ENCODE measurements at places on chromosomes 12 and 14.
A peak's percentile ranks its signal among the peaks of the same experiment; 100 is the strongest.

- no peak for DNase-seq
These were observed 7.4 kb upstream of the OR6J1 start for GRCh38 chr14:22651586-22651985.

DNA sequence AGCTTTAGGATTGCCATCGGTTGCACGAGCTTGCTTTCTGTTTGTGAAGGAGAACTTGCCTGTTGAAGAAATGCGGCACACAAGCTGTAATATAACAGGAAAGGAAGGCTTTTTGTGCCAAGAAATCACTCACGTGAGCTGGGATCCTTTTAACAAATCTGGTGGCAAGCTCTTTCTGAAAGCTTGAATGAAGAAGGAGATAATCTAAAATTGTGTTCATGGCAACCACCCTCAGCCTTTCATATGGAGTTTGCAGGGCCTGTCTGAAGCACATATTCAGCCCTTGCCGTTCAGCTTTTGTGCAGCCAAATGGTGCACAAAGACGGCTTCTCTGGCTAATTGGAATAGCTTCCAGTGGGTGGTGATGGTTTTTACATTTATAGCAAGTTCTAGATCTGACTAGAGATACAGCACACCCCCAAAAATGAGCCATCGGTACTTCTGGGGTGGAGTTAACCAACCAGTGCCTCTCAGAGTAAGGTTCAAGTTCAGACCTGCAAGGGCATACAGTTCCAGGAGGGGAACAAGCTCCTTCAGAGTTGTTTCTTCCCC lies 107.4 kb downstream of the AEBP2 start:
- DNase-seq = peak; percentile 42

DNA sequence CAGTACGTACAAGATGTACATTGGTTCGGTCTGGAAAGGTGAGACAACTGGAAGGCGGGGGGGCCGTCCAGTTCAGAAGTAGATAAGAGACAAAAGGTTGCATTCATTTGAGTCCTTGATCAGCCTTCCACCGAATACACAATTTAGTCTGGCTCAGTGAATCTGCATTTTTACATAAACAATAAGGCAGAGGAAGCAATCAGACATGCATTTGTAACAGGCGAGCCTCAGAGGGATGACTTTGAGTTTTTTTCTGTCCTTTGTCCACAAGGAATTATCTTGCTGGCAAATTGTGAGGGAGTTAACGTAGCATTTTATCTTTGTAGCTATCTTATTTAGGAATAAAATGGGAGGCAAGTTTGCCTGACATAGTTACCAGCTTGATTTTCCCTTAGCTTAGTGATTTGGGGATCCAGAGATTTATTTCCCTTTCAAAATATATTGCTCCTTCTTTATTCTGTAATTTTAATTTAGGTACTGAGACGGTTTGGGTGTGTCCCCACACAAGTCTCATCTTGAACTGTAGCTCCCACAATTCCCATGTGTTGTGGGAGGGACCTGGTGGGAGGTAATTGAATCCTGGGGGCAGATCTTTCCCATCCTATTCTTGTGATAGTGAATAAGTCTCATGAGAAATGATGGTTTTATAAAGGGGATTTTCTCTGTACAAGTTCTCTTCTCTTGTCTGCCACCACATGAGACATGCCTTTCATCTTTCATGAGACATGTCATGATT lies 59.4 kb downstream of the TESPA1 start:
- no peak for DNase-seq

DNA sequence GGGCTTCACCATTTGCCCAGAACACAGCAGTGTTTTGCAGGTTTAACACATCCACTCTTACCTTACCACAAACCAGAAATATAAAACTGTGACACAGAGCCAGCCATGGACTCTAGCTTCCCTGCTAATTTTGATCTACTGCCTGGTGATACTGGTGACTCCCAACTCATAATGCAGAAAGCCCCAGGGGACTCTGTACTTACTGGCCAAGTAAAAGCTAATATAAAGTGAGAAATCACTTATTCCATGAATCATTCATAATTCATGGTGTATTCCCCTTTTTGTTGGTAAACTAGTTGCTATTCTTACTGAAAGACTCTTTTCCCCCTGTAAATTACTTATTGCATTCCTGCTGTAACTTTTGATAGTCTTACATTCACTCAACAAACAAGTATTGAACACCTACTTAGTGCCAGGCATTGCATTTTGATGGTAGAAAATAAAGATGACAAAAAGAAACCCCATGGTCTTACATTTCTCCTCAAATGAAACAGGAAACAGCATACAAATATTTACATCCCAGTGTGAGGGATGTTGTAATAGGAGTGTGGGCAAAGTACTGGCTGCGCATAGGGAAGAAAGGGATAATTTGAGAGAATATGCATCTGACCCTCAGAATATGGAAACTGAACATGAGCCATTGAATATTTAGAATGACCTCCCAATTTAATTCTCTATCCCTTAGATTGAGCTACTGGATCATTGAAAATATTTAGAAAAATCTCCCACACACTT lies 279.6 kb downstream of the PDZRN4 start:
- DNase-seq = no peak

DNA sequence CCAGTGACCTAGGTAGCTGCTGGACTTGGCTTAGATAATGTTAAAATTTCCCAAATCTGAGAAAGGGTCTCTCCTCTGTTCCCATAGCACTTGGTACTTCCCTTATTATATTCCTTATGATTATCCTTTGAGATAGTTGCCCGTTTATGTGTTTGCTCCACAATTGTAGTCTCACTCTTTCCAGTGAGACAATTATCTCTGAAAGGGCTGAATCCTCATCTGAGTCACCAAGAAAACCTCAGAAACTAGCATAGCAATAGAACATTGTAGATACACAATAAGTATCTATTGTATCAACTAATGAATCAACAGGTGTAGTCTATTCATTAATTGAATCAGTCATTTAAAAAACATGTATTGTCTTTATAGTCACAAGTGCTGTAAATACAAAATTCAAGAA lies 119.1 kb upstream of the FAR2 start:
- no peak for DNase-seq

- no peak for DNase-seq
These were observed 30.6 kb upstream of the TRHDE start for GRCh38 chr12:72241552-72241951.

DNA sequence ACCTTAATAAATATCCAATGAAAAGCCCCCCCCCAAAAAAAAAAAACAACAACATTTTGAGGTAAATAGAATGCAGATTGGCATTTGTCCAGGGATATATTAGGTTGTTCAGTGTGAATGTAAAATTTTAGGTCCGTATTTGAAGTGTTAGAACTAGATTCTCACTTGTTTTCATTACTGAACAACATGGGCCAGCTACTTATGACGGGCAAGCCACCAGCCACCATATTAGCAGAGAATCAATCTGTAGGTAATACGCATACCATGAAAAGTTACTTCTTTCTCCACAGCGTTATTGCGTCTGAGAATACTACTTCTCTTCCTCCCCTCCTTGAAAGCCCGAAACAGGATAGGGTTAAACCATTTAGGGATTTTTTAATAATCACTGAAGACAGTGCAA lies 5.4 kb downstream of the FLRT2 start:
- no peak for DNase-seq

GRCh38 chr12:57549203-57549908 lies 488 bp upstream of the KIF5A start:
- no peak for DNase-seq

GRCh38 chr12:92702754-92703679 lies at the start of gene PLEKHG7:
TSS of gene PLEKHG7 (plus strand) at chr12:92702989. CDS start at chr12:92706632, 3,643 bp downstream.
- DNase-seq = no peak

- DNase-seq = no peak
These were observed 226.4 kb downstream of the ANO2 start for GRCh38 chr12:5718680-5719079.

DNA sequence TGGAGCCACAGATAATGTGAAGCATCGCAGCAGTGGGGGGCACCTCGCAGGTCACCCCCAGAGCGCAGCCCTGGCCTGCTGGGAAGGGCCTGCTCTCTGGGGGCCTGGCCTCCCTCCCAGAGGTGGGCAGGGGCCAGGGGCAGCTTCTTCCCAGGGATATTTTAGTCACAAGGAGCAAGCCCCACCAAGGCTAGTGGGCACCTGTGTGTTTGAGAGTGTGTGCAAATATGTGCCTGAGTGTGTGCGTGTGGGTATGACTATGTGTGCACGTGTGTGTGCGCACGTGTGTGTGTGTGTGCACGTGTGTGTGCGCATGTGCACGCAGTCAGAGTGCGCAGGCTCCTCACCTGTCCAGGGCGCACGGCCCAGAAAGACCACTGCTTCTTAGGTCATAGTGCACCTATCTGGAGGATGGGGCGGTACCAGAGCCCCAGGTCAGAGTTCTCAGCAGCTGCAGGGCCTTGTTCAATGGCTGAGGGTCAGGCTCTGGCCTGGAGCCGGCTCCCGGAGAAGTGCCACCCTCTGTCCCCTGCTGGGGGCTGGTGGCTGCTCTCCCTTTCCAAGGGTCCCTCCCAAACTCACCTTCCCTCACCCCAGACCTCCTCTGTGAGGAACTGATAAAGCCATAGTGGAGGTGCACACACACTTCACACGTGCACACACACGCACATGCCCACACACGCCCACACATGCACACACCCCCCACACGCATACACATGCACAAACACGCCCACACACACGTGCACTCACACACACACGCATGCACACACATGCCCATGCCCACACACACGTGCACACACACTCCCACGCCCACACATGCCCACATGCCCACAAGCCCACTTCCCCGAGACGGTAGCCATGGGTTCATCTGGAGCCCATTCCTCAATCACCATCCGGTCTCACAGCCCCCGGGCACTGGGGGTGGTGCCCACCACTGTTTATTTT lies 128.5 kb downstream of the KIF26A start:
- DNase-seq = no peak

GRCh38 chr12:77723308-77723707 lies 107.4 kb upstream of the NAV3 start:
- no peak for DNase-seq

GRCh38 chr14:69710378-69710777 lies 56.6 kb upstream of the SRSF5 start:
- DNase-seq = no peak

DNA sequence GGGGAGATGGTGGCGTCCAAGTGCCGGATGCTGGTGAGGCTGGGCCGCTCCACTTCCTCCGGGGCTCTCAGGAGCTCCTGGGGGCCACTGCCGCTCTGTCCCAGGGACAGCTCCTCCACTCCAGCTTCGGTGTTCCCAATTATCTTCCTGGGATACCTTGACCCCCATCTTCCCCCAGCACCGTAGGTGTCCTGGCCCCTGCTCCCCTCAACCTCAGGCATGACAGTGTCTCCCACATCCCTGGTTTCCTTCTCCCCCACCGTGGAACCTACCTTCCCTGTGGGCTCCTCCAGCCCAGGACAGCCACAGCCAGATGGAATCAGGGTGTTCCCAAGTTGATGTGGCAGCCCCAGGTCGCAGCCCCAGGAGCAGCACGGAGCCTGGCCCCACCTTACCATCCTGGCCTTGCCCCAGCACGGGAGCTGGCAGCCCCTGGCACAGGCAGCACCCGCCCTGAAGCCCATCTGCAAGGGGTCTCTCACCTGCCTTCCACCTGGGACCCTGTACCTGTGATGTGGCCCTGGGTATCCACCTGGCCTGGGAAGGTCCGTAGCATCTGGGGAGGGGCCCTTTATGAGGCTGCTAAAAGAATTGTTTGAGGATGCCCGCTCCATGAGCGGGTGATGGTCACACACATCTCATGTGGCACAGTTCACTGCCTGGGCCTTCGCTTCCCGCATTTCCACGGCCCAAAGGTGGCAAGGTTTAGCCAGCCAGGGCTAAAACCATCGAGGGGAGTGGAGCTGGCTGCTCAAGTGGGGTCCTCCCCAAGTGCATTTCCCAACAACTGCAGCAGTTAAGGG lies 4.1 kb downstream of the TMEM121 start:
- DNase-seq = no peak
